Activated CD4-positive, CD25-positive, alpha-beta regulatory T cell treated with anti-CD3 and anti-CD28 coated beads, Interleukin-2, amount 50 U/mL, for 72 hours (primary cell): ENCODE measurements at places on chromosomes 16 and 17.

DNA sequence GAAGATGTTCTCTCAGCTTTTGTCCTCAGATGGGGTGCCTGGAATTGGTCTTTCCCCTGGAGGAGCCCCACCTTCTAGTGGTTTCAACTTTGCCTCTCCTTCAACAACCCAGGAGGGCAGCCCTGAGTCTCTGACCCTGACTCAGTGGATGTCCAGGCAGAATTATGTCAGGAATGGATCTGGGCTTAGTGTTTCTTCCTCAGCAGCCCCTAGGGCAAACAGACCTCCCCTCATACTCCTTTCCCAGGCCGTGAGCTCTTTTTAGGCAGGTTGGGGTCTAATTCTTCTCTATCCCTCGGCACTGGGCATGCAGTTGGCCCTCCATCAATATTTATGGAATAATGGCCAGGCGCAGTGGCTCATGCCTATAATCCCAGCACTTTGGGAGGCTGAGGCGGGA lies 20.2 kb upstream of the FMNL1 start:
- DNase-seq, result no peak

DNA sequence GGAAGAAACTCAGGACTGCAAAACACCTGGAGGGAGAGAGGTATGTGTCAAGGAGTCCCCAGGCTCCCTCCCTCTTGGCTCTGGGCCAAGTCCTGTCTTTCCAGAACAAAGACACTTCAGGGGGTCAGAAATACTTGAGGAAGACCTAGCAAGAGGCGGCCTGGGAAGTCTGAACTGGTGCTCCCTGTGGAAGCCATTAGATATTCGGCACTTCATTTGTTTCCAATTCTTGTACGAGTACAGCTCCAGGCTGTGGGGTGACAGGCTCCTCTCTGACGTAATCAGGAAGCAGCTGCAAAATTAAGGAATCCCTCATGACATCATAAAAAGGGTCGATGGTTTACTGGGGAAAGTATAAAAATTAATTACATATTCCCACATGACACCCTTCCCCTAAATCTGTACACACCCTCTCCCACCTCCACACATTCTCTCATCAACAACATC lies 108.7 kb downstream of the SMG6 start:
- no peak for DNase-seq

DNA sequence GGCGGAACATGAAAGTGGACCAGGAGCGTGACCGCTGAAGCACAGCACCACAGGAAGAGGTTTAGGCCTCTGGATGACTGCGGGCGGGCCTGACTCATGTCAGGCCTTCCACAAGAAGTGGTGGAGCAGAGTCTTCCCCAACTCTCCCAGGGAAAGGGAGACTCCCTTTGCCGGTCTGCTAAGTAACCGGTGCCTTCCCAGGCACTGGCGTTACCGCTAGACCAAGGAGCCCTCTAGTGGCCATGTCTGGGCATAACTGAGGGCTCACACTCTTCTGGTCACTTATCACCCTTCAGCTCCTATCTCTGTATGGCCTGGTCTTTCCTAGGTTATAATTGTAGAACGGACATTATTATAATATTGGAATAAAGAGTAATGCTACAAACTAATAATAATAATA lies 1931.9 kb downstream of the TP53TG3F start:
- DNase-seq, result no peak

GRCh38 chr16:31087971-31088370 lies 772 bp downstream of the PRSS53 start:
- no peak for DNase-seq

- DNase-seq, result no peak
These were observed 6.6 kb downstream of the ZDHHC7 start for GRCh38 chr16:85004587-85005205.

DNA sequence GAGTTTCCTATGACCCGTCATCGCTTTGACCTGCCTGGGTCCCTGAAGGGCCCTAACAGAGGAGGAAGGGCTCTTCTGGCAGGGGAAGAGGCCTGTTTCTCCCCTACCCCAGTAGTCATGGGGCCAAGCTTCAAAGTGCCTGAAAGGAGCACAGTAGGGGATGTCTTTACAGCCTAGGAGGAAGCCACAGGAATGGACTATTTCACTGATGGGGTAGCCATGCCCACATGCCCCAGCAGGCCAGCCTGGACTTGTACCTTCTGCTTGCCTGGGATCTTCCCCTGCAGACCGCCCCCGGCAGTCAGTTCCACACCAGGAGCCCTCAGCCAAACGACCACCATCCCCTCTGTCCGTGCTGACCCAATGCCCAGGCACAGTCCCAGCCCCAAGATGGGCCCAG lies 41.8 kb upstream of the PEMT start:
- DNase-seq, result no peak

DNA sequence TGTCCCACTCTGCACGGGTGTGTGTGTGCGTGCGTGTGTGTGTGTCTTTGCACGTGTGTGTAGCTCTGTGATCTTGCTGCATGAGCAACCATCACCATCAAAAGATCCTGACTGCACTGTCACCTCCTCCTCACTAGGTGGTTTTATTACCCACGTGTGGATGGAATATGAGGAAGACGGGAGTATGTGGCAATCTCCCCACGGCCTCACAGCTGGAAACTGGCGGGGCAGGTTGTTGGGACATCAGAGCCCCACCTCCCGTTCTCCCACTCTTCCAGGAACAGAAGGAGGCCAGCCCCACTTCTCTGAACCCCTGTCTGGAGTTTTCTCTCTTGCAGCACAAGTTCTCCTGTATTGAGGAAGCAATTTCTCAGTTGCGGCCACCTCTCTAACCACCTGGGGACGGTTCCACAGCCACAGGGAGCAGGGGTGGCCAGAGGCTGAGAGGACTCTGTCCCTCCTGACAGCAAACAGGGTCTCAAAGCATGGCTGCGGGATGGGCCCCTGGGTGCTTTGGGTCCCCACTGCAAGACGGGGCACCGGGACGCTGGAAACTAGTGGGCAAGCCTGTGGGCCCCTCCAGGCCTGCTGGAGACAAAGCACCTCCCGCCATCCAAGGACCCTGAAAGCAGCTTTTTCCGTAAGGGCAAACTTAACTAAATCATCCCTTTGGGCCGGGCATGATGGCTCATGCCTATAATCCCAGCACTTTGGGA lies 27.9 kb upstream of the ATP2C2 start:
- DNase-seq, result no peak

GRCh38 chr16:78791011-78791410 lies 691.6 kb downstream of the WWOX start:
- DNase-seq, result no peak

DNA sequence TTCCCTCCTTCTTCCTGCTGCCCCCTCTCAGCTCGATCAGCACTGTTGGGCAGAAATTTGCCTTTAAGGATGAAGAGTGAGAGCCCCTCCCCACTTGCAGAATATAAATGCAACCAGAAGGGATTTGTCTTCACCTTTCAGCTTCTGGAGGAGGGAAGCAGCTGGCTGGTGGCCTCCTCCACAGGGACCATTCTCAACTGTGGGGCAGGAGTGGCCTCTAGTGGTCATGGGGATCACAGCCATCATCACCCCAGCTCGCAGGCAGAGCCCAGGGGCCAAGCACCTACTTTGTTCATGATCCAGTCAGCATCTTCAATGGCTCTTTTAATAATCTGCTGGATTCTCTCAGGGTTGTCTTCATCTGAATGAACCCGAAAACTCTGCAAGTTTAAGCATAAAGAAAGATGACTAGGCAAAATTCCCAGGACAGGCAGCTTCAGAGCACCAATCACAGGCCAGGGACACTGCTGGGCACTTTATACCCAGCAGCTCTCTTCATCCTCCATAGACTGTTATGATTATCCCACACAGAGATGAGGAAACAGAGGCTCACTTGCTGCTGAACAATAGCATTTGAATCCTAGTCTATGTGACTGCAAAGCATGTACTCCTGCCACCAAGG lies 13.1 kb downstream of the LYRM9 start:
- DNase-seq, result peak; percentile 69

DNA sequence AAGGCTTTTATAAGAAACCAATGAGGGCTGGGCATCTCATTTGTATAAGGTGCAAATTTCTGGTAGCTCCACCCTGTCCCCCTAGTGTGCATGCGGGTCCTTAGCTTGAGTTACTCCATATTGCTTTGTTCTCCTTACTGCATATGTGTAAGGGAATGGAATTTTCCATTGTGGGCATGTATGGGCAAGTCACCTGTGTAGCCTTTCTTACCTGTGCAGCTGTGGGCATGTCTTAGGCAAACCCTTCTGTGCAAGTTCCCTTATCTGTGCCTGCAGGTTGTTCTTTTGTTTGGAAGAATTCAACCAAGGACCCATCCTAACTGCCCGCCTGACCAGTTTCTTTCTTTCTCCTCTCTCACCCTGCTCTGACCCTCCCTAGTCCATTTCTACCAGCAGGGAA lies 122.8 kb upstream of the HS3ST4 start:
- no peak for DNase-seq

- no peak for DNase-seq
These were observed 305.6 kb downstream of the CPPED1 start for GRCh38 chr16:12498077-12498476.
